Small intestine (tissue), 16 donors: ENCODE measurements at places on chromosomes 4 and X.

GRCh38 chr4:85763202-85763601 is 288.3 kb downstream of the ARHGAP24 start:
- DNase-seq, result no peak

DNA sequence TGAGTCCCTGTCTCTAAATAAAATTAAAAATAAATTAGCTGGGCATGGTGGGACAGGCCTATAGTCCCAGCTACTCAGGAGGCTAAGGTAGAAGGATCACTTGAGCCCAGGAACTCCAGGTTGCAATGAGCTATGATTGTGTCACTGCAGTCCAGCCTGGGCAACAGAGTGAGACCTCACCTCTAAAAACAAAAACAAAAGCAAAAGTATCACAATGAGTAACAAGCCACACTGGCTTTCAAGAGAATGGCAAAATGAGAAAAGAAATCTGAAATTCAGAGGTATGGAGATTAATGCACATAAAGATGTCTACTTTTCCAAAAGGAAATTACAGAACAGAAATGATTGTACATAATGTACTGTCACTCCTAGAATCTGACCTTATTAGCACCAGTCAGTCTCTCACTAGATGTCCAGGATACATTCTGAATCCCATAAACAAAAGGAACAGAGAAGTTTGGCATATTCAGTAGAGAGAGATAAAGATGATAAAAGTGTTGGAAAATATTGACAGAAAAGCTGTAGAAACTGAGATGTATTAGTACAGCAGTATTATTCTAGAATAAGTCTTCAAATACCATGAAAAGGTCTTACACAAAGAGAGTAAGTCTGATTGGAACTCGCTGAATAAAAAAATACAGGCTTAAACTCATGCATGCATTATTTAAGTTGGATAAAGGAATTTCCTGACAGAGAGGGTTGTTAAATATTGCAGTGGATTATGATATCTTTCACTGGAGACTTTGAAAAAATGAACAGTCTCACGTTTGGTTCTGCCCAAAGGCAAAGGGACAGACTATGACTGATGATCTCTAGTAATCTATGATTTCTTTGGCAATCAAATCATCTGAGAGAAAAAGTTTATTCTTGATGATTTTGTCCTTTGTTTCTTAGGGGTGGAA is 102.5 kb downstream of the SH3RF1 start:
- no peak for DNase-seq

- no peak for DNase-seq
Measured at GRCh38 chr4:37762991-37763368, 63.5 kb upstream of the PGM2 start.

- DNase-seq, result no peak
Measured at GRCh38 chrX:54066841-54067240, 22.6 kb upstream of the PHF8 start.

GRCh38 chr4:54228056-54228527 is 1.0 kb upstream of the PDGFRA start:
- DNase-seq, result no peak

DNA sequence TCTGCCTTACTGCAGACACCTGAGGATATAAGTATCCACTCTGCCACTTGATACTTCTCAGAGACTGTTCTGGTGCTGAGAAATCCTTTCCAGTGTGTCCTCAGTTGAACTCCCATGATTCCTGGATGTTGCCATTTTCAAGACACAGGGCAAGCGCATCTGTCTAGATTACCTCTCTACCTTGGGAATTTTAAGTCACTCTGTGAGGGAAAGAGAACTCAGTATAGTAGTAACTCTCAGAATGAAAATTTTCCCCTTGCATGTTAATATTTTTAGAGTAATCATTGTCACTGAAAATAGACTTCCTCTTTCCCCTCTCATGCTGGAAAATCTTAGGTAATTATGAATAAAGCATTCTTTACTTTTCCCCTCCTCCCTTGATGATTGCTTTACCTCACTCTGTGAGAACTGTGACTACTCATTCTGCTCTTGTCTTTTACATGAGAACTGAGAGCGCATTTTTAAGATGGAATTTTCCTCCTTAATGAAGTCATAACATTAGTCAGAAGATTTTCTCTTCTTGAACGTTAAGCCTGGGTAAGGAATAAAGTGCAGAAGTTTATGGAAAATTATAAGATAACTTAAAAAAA is 45.0 kb downstream of the TET2 start:
- no peak for DNase-seq

DNA sequence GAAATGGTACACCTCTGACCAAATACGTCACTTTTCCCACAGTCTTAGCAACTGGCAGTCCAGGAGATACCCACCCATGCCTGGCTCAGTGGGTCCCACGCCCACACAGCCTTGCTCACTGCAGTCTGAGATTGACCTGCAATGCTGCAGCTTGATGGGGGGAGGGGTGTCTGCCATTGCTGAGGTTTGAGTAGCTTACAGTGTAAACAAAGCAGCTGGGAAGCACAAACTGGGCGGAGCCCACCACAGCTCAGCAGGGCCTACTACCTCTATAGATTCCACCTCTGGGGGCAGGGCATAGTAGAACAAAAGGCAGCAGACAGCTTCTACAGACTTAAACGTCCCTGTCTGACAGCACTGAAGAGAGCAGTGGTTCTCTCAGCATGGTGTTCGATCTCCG is 52.7 kb downstream of the AMER1 start:
- no peak for DNase-seq

DNA sequence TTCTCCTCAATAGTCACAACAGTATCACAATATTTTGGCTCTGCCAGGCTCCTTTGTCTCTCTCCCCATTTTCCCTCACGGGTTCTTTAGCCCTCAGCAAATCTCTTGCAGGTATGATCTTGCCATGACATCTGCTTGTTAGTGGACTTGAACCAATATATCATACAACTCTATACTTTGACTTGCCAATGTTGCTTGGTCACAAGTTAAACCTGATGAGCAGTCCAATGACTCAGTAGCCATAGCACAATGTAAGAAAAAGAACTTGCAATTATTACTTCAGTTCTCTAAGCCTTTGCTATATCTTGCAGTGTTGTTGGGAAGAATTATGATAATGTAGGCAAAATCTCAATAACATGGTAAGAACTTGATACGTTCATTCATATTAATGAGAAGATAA is 174.6 kb upstream of the NRK start:
- no peak for DNase-seq

GRCh38 chr4:26763648-26764047 is 97.0 kb upstream of the STIM2 start:
- DNase-seq, result no peak

- DNase-seq, result peak; percentile 11
Measured at GRCh38 chr4:3388471-3389232, 53.1 kb upstream of the HGFAC start.

GRCh38 chr4:139207247-139207646 is 30.2 kb upstream of the ELF2 start:
- DNase-seq, result no peak

- no peak for DNase-seq
Measured at GRCh38 chrX:110125446-110126162, 122.7 kb downstream of the TMEM164 start.

GRCh38 chrX:3651277-3651676 is 62.2 kb downstream of the PRKX start:
- DNase-seq, result peak; percentile 21

- DNase-seq, result peak; percentile 72
Measured at GRCh38 chr4:154683956-154684681, 59.7 kb upstream of the LRAT start.

DNA sequence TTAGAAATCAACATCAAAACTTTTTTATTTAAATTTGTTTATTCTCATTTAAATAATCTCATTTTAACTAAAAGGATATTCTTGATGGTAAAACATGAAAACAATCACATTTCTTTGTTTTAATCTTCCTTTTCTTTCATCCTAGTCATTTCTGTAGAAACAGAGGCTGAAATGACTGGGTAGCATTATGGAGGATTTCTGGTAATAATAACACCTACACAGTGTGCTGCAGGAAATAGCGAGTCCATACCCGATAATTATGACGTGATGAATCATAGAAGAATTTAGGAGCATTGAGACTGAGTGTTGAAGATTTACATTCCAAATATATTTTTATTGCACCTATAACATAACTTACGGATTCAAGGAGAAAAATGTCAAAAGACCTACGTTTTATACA is 31.4 kb upstream of the BBS12 start:
- DNase-seq, result no peak

DNA sequence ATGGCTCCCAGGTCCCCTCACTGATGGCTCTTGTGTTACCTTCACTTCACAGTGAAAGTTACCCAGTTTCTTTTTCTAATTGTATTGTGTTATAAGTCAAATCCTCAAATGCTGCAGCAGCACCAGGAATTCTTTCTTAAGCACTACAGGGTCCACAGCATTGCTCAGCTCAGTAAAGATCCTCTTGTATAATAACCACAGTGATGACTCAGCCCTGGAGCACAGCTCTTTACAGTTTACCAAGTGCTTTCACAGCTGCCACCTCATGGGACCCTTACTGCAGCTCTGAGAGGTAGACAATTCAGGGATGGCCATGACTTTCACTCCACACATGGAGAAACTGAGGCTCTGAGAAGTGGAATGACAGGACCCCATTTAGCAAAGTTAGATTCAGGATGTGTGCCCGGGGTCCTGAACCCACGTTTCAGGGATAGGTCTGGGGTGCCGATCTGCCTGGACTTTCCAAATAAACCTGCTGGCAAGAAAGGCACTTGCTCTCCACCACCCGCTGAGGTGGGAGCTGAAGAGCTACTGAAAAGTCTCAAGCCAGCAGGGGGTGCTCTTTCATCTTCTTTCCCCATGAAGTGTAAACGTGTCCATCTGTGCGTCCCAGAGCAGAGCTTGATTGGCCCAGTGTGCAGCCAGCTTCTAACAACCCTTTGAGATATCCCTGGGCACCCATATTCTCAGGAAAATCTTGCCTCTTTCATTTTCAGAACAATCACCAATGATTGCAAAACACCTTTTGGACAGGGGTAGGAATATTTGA is 35.7 kb upstream of the GABRQ start:
- DNase-seq, result no peak

DNA sequence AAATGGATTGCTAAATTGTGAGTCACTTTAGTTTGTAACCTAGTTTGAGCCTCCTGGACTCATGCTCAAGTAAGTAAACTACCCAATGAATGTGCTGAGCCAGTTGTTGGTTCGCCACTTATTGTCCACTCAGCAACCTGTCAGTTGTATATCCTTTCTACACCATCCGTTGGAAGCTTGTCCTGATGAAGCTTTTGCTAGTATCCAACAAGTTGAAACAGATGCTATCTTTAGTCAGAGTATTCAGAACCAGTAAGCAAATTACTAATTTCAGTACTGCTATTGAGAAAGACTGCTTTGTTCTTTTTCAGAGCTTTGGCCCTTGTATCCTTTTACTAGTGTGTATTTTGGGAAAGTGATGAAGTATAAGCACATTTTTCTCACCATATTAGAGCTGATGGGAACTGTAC is 4.3 kb upstream of the NAA15 start:
- DNase-seq, result no peak

- DNase-seq, result no peak
Measured at GRCh38 chrX:3599802-3600430, 113.5 kb downstream of the PRKX start.

GRCh38 chrX:49761481-49761880 is 65.7 kb upstream of the PAGE1 start:
- peak; percentile 10 for DNase-seq

GRCh38 chrX:136271300-136271699 is 20.1 kb upstream of the MAP7D3 start:
- DNase-seq, result no peak

- DNase-seq, result peak; percentile 5
Measured at GRCh38 chr4:6362896-6363295, 93.2 kb downstream of the WFS1 start.

DNA sequence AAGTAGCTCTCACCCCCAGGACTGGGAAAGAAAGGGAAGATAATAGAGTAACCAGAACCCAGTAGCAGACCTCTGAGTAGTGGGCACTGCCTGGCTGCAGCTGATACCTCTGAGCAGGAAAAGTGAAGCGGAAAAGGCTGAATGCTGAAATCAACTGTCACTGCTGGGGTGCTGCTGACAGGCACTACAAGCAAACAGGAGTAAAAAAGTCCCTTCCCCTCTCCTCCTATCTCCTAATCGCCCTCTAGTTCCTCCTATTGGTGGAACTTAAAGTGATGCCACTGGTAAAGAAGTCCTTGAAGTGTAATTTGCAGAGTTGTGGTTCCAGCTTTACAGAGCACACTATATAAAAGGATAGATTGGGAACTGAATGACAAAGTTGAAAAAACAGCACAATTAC is 32.8 kb upstream of the GLRB start:
- no peak for DNase-seq

DNA sequence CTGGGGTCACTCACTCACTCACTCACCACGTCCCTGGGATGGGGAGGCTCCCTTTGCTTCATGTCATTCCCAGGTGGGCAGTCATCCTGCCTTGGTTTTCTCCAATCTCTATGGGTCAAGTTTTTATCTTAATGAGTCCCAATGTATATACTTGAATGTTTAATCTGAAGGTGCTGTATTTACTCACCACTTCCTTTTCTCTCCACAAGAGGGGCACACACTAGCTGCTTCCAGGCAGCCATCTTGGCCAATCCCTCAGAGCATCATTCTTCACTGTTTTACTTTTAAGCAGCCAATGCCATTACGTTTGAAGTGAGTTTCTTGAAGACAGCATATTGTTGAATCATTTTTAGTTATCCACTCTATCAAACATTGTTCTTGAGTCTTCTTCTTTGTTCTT is 153.4 kb upstream of the ARSJ start:
- DNase-seq, result no peak

GRCh38 chr4:17093481-17093880 is 195.0 kb upstream of the LDB2 start:
- no peak for DNase-seq

GRCh38 chr4:110514889-110515479 is 39.0 kb downstream of the ENPEP start:
- peak; percentile 40 for DNase-seq

- no peak for DNase-seq
Measured at GRCh38 chr4:8297691-8298485, 28.3 kb downstream of the HTRA3 start.

- DNase-seq, result peak; percentile 69
Measured at GRCh38 chrX:30680618-30681017, 27.4 kb downstream of the GK start.

DNA sequence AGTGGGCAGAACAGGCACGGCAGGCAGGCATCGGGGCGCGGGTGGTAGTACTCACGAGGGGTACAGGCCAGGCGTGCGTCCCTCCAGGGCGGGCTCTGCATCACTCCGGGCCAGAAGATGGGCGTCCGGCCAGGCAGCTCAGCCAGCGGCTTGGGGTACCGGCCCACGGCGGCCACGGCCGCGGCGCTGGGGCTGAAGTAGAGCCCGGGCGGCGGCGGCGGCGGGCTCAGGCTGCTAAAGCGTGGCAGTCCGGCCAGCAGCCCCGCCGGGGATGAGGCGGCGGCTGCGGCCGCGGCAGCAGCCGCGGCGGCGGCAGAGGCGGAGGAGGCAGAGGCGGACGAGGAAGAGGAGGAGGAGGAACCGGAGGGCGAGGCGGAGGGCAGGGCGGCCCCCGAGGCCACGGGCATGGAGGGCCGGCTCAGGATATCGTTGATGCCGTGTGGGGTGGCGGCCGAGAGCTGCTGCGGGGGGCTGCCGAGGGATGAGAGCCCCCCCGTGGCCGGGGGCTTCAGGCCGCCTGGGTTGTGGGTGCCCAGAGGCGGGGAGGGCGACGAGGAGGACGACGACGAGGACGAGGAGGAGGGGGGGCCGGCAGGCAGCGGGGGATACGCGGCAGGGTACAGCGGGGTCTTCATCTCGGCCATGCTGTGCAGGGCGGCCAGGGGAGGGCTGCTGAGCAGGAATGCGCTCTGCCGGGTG is 1.4 kb downstream of the NKX6-1 start:
- no peak for DNase-seq
